ENCODE measurements at places on chromosomes 16 and 17.

DNA sequence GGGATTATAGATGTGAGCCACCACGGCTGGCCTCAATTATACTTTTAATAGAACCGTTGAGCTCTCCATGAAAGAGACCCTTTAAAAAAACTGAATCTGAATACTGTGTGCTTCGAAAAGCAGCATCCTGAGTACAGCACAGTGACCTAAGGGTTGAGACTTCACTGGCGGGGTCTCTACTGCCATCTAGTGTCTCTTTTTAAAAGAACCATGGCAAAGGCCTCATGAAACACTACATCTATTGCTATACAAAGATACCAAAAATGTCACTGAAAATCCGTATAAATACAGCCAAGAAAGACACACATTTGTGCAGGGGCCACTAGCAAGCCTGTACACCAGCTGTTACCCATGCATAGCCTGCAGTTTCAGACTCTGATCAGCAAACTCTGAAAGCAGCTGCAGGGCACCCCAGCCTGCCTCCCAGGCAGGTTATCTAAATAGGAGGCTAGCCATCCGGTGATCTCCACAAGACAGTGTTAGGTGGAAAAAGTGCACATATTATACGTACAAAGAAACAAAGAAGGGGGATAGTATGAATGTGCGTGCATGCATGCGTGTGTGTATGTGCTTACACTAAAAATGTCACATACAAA is 35.3 kb downstream of the NPLOC4 start:
- DNase-seq = peak; percentile 29

DNA sequence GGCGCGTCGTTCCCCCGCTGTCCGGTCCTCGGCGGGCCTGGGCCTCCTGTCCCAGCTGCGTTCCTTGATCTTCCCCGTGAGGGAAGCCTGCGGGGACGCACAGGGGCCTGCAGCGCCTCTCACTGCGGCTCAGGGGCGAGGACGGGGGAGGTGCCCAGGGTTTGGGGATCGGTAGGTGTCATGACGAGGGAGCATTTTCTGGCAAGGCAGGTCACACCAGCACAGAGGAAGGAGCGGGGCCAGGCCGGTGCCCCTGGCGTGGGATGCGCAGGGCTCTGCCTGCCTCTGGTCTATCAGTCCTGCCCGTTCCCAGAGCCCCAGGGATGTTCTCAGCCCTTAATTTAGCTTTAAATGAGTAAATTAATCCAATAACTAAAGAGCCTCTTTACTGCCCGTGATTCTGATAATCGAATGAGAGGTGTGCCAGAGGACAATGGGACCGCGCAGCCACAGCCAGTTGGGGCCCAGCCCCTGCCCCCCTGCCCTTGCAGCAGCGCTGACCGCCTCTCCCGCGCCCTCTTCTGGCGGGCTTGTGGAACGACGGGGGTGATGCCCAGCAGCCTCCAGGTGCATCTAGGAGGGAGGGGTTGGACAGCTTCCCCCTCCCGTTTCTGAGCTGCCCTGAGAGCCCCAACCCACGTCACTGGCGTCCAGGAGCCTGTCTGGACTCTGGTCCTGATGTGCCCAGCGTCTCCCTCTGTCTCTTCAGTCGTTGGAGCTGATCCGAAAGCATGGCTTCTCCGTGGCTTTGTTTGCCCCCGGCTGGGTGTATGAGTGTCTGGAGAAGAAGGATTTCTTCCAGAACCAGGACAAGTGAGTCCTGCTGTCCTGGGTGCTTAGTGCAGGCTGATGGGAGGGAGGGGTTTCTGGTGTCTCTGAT is 7.9 kb downstream of the ENGASE start:
- DNase-seq = peak; percentile 39

DNA sequence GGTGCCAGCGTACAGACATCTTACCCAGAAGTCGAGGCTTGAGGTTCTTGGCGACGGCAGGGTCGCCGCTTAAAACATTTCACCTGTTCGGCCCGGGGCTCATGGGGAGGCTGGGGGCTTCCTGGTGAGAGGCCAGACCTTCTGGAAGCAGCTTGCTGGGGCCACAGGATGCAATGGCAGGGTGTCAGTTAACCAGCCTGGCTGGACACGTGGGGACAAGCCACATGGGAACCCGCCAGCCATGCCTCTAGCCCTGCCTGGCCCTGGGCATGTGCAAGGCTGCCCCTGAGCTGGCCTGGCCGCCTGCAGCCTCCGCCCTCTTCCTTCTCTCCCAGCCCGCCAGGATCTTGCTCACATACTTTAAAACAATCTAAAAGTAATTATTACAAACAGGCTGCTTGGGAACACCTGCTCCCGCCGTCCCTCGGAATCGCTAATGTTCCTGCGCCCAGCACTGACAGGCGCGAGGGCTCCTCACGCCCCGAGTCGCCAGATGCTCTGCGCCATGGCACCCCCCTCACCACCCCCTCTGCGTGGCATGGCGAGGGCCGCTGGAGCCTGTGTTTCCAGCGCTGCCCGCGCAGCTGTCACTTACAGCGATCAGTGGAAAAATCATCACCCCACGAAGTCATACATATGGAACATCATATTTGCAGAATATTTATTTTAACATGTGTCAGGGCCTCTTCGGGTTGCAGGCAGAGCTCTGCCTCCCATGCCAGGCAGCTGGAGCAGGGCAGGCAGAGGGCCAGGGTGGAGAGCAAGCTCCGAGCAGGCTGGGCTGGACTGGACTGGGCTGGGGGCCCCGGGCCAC is 188.7 kb upstream of the GSE1 start:
- DNase-seq = no peak

GRCh38 chr17:76248013-76248782 is 7.9 kb upstream of the RNF157 start:
- DNase-seq = no peak

DNA sequence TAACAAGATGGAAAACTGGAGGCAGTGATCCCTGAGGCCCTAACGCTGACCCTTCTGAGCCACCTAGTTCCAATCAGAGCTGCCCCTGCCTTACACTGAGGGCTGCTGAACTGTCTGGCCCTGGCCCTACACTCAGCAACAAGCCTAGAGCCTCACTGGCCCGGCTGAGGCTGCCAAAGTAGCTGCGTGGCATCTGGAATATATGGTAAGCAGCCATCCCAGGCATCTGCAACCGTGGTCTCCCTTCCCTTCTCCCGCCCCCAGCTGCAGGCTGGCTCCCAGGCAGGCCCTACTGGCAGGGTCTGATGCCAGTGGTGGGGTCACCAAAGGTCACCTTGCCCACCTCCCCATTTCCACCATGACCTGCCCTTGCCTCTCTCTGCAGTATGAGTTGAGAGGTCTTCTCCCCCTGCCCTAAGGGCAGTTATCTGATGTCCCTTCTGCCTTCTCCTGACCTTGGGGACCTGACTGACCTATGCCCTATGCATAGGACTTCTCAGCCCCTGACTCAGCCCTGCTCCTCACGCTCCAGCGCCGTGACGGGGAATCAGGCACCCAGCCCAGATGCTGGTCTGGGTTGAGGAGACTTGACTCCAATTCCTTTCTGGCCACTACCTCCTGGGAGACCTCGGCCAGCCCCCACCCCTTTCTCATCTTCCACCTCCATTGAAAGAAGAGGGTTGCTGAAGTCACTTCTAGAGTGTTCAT is 45.3 kb downstream of the CPNE2 start:
- no peak for DNase-seq

DNA sequence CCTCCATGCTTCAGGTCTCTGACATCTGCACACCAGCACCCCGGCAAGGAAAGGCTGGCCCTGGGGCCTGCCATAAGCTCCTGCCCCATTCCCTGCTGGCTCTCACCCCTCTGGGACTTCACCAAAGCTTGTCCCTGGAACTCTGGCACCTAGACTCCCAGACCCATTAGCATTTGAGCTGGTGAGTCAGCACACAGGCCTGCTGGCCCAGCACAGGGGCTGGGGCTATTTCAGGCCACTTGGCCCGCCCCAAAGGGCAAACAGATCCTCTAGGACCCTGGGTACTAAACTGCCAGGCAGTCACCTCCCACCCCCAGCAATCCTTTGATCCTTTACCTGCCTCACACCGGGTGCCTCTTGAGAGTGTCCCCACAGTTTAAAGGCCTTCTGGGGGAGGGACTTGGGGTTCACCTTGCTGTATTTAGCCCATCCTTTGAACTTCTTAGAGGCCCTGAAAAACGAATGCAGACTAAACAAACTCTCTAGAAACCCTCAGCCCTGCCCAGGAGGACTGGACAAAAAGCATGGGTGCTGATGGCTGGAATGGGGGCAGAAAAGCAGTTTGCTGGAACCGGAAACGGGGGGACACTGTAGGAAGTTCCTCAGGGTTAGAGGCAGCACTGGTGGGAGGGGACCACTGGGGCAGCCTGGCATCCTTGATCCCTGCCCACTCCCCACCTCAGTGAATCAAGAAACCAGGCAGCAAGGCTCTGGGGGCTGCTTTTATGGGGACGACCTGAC is 3.2 kb upstream of the SAMD14 start:
- no peak for DNase-seq

- peak; percentile 29 for DNase-seq
These were observed 7.0 kb downstream of the KRT14 start for GRCh38 chr17:41579484-41580243.

GRCh38 chr16:13839577-13839976 is 80.4 kb upstream of the ERCC4 start:
- DNase-seq = no peak

GRCh38 chr17:57580055-57580739 is 164.9 kb downstream of the CCDC182 start:
- DNase-seq = no peak

Measured in effector CD4-positive, alpha-beta T cell (primary cell).